Smooth muscle cell of the umbilical artery (primary cell): ENCODE measurements at places on chromosomes 3 and 15. TPM values are rescaled to one million over a fixed set of nuclear protein-coding genes. Genes with fewer than 3 reads are reported as not detected.

The DNAJC17 gene
- 7.7 and 27.2 TPM in 2 replicates for total RNA-seq

The CLDN18 gene
- not detected in 2 replicates for total RNA-seq

The FEZF2 gene
- not detected in 2 replicates for total RNA-seq

The LYSMD4 gene
- 8.9 and 13.4 TPM in 2 replicates for total RNA-seq

The TTC14 gene
- 50.5 and 79.6 TPM in 2 replicates for total RNA-seq

The TTC23 gene
- total RNA-seq = 32.6 and 36.2 TPM in 2 replicates

The GABRB3 gene
- total RNA-seq = 0.65 and 1.5 TPM in 2 replicates

The UBE3A gene
- 87.3 and 98.6 TPM in 2 replicates for total RNA-seq

The CXCR6 gene
- total RNA-seq = not detected in 2 replicates

The SERINC4 gene
- total RNA-seq = not detected in 2 replicates

The SLC15A2 gene
- total RNA-seq = 0.59 and 2.3 TPM in 2 replicates

The SCN11A gene
- total RNA-seq = not detected in 2 replicates

The TRIM42 gene
- not detected in 2 replicates for total RNA-seq

The CADM2 gene
- total RNA-seq = 0.18 TPM in 1 of 2 replicates, not detected in the other

The GABRR3 gene
- not detected in 2 replicates for total RNA-seq

The CHL1 gene
- total RNA-seq = not detected in 2 replicates

The C3orf22 gene
- not detected in 2 replicates for total RNA-seq

The VEPH1 gene
- total RNA-seq = 67.7 and 93.5 TPM in 2 replicates

The ACTRT3 gene
- total RNA-seq = 3.4 and 4.8 TPM in 2 replicates

The NRG4 gene
- under 0.01 TPM in 1 of 2 replicates, not detected in the other for total RNA-seq

The NR2E3 gene
- under 0.01 and 0.65 TPM in 2 replicates for total RNA-seq
